ENCODE measurements at places on chromosomes 2 and 18.

DNA sequence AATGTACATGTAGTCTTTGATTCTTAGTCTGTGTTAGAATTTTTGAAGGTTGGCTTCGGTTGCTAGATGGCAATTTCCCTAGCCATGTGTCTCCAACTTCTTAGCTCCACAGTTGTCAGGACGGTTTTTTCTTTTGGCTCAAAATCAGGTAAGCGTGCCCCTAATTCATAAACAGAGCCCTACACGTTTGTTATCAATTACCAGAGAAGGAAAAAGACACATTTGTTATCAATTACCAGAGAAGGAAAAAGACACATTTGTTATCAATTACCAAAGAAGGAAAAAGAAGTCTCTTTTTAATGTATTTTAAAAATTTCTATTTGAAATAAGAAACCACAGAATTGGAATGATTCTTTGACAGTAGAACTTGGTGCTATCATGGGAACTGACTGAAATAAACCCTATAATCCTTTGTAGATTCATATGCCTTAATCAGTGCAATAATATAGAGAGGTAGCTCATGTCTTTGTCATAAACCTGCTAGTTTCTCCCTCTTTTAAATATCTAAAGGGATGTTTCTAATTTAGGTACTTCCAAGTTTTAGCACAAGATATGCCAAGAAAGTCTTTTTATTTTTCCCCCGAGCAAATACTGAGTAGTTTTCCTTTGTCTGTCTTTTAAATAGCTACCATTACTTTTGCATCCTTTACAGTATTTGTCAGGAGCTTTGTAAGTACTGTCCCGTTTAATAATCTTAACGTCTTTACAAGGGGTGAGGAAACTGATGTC, 35.9 kb downstream of the CAMKMT start:
- DNase-seq, result no peak

DNA sequence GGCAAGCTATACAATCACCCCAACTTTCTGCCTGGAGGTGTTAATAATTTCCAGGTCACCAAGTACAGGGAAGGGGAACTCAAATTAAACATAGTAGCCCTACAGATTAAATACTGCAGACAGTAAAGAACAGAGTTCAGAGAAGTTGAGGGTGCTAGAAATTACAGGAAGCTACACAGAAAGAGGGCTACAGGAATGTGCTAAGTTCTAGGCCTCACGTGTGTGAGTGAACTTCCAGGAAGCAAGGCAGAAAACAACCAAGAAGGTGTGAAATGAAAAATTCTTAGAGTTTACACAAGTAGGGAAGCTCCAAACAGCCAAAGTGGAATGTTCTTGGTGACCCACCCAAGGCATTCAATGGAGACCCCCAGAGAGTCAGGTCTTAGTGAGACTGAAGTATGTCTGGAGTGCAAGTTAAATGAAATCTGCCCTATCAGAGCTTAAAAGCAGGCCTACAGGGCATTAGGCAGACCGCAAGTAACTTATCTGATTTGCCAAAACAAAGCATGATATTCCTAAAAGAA, 58.1 kb upstream of the RNU4ATAC start:
- no peak for DNase-seq

- no peak for DNase-seq
Observed at GRCh38 chr2:241561832-241562231, 3.3 kb downstream of the BOK start.

- no peak for DNase-seq
Observed at GRCh38 chr18:72056171-72056570, 488.0 kb downstream of the CBLN2 start.

GRCh38 chr2:129203331-129203730, 776.1 kb upstream of the RAB6C start:
- DNase-seq, result no peak

- no peak for DNase-seq
Observed at GRCh38 chr18:76530846-76531245, 35.8 kb upstream of the ZNF516 start.

DNA sequence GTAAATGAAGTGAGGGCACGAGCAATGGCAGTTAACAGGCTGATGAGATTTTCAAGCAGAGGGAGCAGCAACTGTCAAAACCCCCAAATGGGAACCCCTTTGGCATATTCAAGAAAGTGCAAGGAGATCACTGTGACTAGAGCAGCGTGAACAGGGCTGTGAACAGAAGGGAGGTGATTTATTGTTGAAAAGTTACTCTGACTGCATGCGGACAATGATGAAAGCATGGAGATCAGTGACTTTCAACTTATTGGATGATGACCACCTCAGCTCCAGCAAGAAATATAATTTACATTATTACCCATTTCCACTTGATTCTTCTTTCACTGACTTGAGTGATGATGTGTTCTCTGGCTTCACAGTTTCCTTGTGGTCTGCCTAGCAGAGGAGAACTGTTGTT, 187.8 kb upstream of the BOD1L2 start:
- DNase-seq, result no peak

- DNase-seq, result no peak
Observed at GRCh38 chr18:30211112-30211511, 831.4 kb downstream of the DSC3 start.

GRCh38 chr2:85681372-85681763, 12.8 kb upstream of the GNLY start:
- DNase-seq, result no peak

GRCh38 chr2:105518897-105519296, 120.0 kb upstream of the FHL2 start:
- no peak for DNase-seq

DNA sequence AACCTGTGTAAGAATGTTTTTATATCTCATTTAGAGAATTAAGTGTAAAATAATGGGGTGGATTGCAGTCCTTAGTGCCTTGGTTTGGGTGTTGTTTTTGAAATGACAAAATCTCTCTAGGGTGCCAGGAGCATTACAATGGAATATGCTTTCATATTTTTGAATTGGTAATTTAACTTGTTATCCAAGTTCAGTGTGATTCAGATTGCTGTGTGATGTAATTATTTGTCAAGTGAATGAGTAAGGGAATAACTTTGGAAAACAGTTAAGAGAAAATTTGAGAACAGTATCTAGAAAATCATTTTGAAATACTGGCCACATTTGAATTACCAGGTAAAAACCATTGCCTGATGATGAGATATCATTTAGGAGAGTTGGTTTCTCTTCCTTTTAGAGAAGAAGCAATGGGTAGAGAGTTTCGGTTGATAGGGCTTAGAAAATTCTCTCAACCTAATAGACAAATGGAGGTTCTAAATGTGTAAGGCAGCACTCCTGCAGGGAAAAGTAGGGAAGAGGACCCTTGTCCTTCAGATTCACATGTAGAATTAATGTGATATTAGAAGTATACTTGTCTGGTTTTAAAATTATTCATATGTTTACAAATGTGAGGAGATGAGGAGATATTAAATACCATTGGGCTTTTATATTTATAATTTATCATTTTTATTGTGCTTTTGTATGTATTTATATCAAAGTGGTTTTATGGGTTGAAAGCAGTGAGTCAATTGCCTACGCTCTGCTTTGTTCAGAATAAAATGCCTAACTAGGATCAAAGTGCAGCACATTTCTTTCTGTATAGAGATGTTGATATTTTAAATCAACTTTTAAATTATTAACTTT, 124.8 kb downstream of the PHLPP1 start:
- no peak for DNase-seq

Measured in T-helper 9 cell (primary cell).